ENCODE measurements at places on chromosomes 7 and 10.

DNA sequence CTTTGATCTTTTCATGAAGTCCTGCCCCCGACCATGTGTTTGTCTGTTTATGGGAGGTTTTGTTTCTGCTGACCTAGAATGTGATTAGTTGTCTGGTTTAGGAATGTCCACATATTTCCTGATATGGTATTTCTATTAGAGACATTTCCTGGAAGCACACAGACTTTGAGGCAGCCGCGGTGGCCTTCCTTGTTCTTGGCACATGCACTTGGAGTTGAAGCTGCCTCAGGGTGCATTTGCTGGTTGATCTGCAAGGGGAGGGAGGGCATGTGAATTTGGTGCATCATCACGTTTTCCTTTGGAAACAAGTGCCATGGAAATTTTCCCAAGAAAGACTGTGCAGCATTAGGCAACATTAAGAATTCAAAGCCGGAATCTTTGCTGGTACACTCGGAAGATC, 328.7 kb downstream of the PAXIP1 start:
- DNase-seq = no peak

GRCh38 chr7:11784769-11785536, 47.0 kb downstream of the THSD7A start:
- no peak for DNase-seq

GRCh38 chr10:123154092-123154710, at the start of gene BUB3:
Gene BUB3, plus strand, starts transcription at chr10:123154402. Its CDS starts 516 bp downstream, at chr10:123154918.
- DNase-seq = peak; percentile 94

GRCh38 chr7:150668472-150668911, 17.0 kb upstream of the GIMAP2 start:
- DNase-seq = no peak

- no peak for DNase-seq
Observed at GRCh38 chr7:41809940-41810576, 107.2 kb upstream of the INHBA start.

DNA sequence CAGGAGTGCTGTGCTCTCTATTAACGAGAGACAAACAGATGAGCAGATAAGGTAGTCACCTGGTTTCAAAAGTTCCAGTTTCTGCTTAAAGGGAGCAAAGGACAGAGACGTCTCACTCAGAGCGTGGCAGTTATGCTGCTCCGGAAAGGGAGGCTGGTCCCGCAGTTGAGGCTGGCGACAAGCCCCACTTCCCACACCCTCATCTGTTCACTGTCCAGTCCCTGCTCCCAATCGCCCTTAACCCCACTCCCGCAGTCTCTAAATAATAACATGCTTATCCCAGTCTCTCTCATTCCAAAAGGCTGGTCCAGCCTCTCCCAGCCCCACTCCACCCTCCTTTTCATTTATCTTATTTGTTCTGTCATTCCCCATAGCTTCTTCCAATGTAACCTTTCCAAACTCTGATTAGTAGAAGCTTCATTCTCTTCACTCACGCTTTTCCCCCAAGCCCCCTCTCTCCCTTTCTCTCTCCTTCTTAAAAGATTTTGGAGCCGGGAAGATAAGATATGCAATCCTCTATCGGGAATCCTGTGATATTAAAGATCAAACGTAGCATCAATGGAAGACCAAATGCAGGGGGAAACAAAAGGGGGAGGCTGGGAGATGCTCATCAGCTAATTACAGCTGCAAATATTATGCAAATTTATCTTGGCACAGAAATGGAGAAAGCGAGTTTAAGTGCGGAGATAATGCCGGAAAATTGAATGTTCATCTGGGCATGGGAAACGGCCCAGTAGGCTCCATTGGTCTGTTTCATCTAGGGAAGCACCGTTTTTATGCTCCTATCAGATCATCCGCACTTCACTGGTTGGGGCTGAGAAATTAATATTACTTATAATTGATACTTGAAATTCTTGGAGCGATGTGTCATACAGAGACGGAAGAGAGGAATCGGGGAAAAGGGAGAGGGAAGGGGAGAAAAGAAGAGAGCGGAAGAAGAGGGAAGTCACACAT, 16.3 kb upstream of the GATA3 start:
- no peak for DNase-seq

DNA sequence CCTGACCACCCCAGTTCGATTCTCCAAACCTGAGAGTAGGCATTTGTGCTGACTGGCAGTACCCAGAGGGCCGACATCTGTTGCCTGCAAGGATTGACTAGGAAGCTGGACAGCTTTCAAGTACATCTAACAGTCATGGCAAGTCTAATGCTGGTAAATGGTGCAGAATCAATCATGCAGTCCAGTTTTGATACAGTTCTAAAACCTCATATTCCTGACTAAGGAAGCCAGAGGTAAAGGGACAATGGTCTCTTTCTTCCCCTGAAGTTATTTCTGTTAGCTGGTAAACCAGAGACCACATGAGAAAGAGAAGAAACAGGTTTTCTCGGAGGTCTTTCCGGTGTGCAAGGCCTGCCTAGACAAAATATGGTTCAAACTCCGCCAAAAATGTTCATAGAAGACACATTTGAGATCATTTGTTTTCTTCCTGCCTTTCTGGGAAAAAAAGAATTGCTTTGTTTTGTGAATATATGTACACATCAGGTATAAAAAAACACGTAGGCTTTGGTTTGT, 97.1 kb downstream of the WDR37 start:
- no peak for DNase-seq

DNA sequence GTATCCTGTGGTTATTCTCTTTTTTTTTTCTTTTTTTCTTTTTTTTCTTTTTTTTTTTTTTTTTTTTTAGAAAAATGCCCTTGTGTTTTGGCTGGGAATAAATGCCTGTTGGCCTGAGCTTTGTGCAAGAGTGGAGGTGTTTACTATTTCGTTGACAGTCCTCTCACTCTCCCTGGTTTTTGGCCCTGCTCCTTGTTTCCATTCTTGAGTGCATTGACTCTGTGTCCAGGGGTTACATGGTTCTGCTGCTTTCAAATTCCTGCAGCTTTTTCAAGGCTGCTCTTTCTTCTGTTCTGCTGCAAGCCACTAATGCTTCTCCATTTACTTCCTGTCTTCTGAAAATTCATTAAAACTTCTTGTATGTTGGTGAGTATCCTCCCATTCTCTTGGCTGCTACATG, 59.7 kb upstream of the TBX20 start:
- no peak for DNase-seq

DNA sequence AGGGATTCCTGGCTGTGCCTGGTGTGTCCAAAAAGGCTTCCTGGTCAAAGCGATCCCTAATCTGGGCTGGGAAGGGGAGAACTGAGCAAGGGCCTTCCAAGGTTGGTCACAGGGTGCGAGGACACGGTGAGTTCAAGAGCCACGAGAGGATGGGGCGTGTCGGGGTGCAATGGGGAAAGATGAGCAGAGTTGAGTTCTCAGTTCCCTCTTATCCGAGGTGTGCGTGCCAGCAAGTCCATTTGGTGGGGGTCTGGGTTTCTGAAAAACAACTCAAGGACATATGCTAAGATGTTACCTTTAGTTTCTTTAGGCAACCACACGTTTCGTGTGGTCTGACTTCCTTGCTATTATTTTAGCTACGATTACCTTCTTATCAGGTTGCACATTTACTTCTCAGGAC, 1.3 kb downstream of the ZNF775 start:
- no peak for DNase-seq

- DNase-seq = no peak
Observed at GRCh38 chr7:45967591-45968157, 46.6 kb upstream of the IGFBP3 start.

DNA sequence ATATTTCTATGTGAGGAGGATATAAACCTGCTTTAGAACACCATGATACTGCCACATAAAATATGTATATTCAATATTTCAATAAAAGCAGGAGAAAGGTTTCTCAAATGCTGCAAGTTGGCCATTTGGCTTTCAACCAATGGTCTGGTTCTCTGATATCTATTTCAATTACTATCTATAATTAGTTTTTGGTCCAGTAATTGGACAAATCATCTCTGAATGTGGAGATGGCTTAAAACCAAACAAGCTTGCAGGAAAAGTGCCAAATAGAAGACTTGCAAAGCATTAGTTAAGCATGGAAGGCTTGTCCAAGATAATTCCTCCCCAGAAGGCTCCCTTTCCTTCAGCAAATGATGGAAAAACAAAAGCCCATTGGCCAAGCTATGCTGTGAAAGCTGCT, 140.1 kb downstream of the CPEB3 start:
- no peak for DNase-seq

DNA sequence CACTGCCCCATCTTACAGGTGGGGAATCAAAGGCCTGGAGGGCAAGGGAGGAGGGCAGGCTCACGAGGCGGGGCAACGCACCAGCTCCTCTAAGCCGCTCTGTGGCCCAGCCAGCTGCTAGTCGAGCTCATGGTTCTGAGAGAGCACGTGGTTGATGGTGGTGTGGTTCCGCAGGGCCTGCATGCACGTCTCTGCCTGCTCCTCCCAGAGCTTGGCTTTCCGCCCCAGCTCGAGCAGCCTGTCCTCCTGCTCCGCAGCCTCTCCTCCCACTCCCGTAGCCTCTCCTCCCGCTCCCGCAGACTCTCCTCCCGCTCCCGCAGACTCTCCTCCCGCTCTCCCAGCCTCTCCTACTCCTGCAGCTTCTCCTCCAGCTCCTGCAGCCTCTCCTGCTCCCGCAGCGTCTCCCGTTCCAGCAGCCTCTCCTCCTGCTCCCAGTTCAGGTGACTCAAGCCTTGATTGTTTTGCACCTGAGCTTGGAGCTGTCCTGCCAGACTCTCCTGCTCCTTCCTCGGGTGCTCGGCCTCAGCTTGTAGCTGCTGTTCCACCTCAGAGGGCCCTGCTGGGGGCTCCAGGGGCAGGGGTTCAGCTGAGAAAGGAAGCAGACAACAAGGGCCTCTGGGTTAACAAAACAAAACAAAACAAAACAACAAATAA, 19.1 kb upstream of the MTPAP start:
- no peak for DNase-seq

GRCh38 chr7:124992851-124993562, 63.4 kb upstream of the POT1 start:
- no peak for DNase-seq

DNA sequence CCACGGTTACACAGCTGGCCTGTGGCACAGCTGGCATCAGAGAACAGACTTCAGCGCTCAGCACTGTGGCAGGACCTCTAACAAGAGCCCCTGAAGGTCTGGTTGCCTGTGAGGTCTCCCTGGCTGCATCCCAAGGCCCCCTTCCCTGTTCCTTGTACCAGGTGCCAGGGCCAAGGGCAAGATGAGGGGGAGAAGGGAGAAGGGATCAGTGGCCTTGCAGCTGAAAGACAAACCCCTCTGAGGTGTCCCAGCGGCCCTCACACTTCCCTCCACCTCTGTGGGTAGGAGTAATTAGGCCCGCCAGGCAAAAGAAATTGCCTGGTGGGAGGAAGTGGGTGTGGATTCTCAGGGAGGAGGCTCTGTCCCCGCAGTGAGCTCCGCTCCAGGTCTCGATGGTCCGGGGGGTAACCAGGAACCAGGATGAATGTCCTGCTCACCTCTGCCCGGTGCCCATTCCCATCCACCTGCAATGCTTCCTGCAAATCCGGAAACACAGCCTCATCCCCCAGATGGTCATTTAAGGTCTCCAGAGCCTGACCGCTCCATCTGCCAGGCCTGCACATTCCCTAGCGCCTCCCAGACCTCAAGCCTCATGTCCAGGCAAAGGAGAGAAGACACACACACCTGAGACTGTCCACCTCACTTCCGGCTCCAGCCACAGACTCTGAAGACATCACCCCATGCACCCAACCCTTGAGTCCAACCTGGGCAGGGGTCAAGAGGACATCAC, 22.7 kb downstream of the GRID2IP start:
- no peak for DNase-seq

- DNase-seq = no peak
Observed at GRCh38 chr10:94307046-94307615, 55.6 kb downstream of the NOC3L start.

- DNase-seq = peak; percentile 27
Observed at GRCh38 chr10:97553575-97554031, 19.0 kb upstream of the ANKRD2 start.

- DNase-seq = peak; percentile 66
Observed at GRCh38 chr10:22086730-22087401, 83.3 kb upstream of the DNAJC1 start.

GRCh38 chr10:5782174-5782573, 31.1 kb downstream of the GDI2 start:
- no peak for DNase-seq

DNA sequence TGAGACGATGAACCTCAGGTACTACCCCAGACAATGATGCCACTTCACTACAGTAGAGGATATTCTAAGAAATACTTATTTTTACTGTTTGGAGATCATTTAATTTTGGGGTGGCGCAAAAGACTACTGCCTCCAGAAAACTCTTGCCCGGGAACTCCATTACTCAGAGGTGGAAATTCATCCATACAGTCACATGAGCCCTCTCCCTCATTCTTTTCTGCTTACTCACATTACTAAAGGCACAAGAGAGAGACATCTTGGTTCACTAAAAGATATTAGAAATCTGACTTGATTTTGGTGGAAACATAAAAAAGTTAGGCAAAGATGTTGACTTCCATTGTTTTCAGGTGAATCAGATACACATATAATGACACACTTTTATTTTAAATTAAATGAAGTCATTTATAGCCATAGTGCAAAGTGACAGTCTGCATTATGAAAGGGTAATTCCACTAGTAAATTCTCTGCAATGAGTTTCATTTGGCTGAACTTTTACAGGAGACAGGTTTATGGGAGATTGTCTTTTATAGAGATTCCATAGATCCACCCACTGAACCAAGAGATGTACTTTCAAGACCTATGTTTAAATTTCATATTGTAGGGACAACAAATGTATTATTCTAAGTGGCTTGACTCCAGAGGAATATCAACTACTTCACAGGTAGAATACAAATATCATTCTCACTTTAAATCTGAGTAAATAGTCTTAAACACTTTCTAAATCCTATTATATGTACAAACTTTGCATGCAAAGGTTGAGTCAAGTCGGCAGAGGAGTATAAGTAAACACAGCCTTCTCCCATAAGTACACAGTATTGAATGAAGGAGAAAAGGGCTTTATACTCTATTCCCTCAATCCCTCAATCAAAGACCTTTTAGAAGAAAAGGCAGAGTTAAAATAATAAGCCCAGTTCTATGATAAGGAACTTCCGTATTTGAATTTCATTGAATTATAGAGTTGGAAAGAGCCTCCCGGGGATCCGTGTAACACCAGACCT, 18.8 kb downstream of the NEBL start:
- no peak for DNase-seq

- no peak for DNase-seq
Observed at GRCh38 chr10:69375307-69376151, 41.2 kb downstream of the TACR2 start.

GRCh38 chr10:92124616-92125143, 166.2 kb downstream of the CPEB3 start:
- DNase-seq = no peak

- DNase-seq = no peak
Observed at GRCh38 chr7:33632840-33633525, 272.4 kb upstream of the BMPER start.

- DNase-seq = no peak
Observed at GRCh38 chr7:132836746-132837145, 245.1 kb downstream of the CHCHD3 start.

- DNase-seq = no peak
Observed at GRCh38 chr7:34155220-34155908, 250.0 kb downstream of the BMPER start.

GRCh38 chr7:128830231-128831177, at the start of gene FLNC:
Gene FLNC, plus strand, starts transcription at chr7:128830406. Its CDS starts 232 bp downstream, at chr7:128830638.
- DNase-seq = peak; percentile 9
